ENCODE measurements at places on chromosomes 1 and 21.

DNA sequence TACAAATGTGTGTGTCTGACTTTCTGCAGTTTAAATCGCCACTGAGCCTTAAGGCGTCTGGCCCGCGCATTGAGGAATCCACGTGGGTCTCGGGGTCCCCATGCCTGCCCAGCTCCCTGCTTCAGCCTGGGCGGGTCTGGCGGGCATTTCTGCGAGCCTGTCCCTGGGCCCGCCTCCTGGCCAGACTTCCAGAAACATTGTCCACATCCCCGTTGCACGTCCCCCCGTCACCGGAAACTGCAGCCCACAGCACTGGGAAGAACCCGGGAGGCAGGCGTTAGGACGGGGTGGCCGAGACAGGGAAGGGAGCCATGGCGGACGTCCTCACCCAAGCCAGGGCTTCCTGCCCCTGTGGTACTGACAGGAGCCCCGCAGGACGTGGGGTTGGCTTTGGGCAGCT lies 113.1 kb upstream of the COL6A1 start:
- DNase-seq: no peak

GRCh38 chr1:243842161-243842560 lies 7.9 kb downstream of the AKT3 start:
- peak; percentile 17 for DNase-seq

- DNase-seq: no peak
Measured at GRCh38 chr1:73593804-73594203, 604.2 kb downstream of the LRRIQ3 start.

GRCh38 chr1:79694241-79694640 lies 687.7 kb upstream of the ADGRL4 start:
- DNase-seq: no peak
